ENCODE measurements at places on chromosomes 1 and 21.
A peak's percentile ranks its signal among the peaks of the same experiment; 100 is the strongest.

- DNase-seq = no peak
These were observed 35.8 kb downstream of the IVNS1ABP start for GRCh38 chr1:185281245-185281644.

GRCh38 chr1:38231941-38232340 lies 185.3 kb upstream of the POU3F1 start:
- DNase-seq = no peak

- DNase-seq = no peak
These were observed 297.2 kb downstream of the TGFB2 start for GRCh38 chr1:218642033-218642948.

DNA sequence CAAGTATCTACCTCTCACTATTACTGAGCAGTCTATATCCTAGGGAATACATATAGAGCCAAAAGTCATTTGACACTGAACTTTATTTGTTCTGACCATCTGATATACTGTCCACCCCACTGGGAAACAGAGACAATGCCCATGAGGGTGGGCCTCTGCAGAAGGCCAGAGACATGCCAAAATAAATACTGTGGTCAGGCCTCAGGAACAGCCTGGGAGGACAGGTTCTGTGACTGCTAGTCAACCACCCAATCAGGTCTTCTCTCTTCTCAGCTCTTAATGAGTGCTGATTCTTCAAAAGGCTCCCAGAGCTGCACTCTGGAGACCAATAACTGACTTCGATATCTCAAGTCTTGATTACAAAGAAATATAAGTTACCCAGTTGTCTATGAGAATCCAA lies 5.5 kb upstream of the ANKRD35 start:
- DNase-seq = no peak

GRCh38 chr21:38239672-38240071 lies 17.1 kb upstream of the KCNJ15 start:
- DNase-seq = no peak

- DNase-seq = no peak
These were observed 163.6 kb downstream of the GLUL start for GRCh38 chr1:182227864-182228547.

DNA sequence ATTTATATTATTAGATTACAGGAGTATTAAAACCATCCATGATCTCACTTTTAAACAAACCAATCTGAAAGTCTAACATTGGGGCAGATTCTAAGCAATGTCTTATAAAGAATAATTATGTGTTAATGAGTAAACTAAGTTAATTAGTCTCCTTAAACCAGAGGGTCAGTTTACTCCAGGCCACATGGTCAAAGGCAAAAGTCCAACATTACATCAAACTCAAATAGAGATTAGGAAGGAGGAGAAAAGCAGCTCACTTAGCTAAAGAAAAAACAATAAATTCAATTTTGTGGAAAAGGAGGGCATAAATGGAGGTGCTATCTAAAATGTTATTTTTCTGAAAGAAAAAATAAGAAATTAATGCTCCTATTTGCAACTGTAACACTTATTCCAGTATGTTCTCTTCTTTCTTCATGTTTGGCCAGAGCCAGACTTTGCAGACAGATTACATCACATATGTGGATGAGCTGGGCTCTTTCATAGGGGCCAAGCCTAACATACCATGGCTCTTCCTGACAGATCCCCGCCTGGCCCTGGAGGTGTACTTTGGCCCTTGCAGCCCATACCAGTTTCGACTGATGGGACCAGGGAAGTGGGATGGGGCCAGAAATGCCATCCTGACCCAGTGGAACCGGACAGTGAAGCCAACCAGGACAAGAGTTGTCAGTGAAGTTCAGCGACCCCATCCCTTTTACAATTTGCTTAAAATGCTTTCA lies 24.3 kb upstream of the FMO2 start:
- no peak for DNase-seq

- no peak for DNase-seq
These were observed 455.9 kb upstream of the RUNX1 start for GRCh38 chr21:35504951-35505466.

GRCh38 chr1:210340841-210341240 lies 12.1 kb downstream of the HHAT start:
- DNase-seq = no peak

- DNase-seq = no peak
These were observed 69.0 kb downstream of the DDR2 start for GRCh38 chr1:162701286-162701685.

GRCh38 chr1:90963651-90964050 lies 58.2 kb downstream of the ZNF644 start:
- no peak for DNase-seq

- DNase-seq = no peak
These were observed 1.0 kb downstream of the F11R start for GRCh38 chr1:161019751-161020495.

GRCh38 chr1:39575191-39576015 lies 1.2 kb downstream of the PABPC4 start:
- DNase-seq = peak; percentile 58

GRCh38 chr1:58000116-58000515 lies 546.4 kb downstream of the OMA1 start:
- DNase-seq = no peak

DNA sequence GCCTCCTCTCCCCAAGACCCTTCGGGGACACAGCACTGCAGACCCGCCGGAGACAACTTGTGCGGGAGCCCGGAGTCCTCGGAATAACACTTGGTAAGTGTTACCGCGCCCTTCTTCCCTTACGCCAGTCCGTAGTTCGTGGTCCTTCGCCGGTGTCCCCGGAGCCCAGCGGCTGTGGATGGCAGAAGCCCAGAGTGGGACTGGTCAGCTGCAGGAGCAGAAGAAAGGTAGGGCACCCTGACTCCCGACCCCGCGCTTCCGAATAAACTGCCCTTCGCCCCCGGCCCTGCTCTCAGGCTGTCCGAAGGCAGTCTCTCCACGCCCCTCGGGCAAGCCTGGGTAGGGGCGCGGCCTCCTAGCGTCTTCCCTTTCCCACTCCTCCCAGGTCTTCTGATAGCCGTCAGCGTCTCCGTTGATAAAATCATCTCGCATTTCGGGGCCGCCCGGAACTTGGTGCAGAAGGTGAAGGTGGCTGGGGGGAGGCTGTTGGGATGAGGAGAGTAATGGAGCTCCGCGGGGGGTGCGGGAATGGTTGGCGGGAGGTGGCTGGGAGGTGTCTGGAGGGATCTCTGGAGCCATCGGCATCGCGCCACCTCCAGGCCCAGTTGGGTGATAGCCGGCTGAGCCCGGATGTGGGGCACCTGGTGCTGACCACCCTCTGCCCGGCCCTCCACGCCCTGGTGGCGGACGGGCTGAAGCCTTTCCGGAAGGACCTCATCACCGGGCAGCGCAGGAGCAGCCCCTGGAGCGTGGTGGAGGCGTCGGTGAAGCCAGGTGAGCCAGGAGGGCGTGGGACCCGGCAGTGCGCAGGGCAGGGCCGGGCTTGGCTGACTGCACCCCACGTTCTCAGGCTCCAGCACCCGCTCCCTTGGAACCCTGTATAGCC lies 4.3 kb downstream of the RUSC1 start:
- peak; percentile 77 for DNase-seq

Measured in transverse colon (tissue), 4 donors.